Stimulated activated CD8-positive, alpha-beta memory T cell treated with anti-CD3 and anti-CD28 coated beads, Interleukin-15, amount 100 ng/mL, for 48 hours (primary cell): ENCODE measurements at places on chromosomes 13 and 19.

GRCh38 chr13:23105051-23105450 is 75.7 kb upstream of the SGCG start:
- DNase-seq = no peak

DNA sequence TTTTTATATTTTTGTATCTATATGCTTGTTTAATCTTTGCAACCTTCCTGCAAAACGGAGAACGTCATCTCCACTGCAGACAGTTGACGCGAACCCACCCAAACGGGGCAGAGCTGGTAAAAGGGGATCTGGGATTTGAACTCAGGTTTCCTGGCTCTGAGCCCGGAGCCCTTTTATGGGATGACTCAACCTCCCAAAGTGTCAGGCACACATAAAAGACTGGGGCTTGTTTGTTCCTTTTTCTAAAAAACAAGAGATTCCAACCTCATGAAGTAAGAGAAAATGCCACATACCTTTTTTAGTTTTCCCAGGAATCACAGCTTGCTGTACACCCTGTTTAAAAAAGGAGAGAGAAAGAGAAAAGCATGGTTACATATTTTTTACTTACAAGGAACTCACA is 78.9 kb downstream of the GADD45B start:
- DNase-seq = no peak

DNA sequence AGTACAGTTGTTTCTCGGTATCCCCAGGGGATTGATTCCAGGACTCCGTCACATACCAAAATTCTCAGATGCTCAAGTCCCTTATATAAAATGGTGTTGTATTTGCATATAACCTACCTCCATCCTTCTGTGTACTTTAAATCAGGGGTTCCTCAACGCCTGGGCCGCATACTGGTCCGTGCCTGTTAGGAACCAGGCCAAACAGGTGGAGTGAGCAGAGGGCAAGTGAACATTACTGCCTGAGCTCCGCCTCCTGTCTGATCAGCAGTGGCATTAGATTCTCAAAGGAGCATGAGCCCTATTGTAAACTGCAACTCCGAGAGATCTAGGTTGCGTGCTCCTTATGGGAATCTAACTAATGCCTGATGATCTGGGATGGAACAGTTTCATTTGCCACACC is 42.2 kb upstream of the KCTD4 start:
- no peak for DNase-seq

DNA sequence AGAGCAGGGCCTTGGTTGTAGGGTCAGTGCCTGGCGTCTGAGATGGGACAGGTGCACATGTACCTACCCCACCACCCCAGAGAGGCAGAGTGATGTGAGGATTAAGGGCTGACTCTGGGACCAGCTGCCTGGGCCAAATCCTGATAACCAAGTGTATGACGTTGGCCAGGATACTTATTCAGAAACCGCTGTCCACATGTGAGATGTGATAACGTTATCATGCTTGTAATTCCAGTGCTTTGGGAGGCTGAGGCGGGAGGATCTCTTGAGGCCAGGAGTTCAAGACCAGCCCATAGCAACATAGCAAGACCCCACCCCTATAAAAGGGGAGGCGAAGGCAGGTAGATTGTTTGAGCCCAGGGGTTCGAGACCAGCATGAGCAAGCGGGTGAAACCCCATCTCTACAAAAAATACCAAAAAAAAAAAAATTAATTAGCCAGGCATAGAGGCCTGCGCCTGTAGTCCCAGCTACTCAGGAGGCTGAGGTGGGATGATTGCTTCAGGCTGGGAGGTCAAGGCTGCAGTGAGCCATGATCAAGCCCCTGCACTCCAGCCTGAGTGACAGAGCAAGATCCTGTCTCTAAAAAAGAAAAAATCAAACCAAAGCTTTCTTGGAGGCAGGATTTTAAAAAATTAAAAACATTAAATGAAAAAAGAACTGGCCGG is 10.0 kb downstream of the ADGRE5 start:
- DNase-seq = no peak

GRCh38 chr13:38042771-38043170 is 173.2 kb upstream of the TRPC4 start:
- DNase-seq = no peak

- no peak for DNase-seq
Observed at GRCh38 chr19:46202872-46203860, 26.4 kb upstream of the IGFL1 start.

DNA sequence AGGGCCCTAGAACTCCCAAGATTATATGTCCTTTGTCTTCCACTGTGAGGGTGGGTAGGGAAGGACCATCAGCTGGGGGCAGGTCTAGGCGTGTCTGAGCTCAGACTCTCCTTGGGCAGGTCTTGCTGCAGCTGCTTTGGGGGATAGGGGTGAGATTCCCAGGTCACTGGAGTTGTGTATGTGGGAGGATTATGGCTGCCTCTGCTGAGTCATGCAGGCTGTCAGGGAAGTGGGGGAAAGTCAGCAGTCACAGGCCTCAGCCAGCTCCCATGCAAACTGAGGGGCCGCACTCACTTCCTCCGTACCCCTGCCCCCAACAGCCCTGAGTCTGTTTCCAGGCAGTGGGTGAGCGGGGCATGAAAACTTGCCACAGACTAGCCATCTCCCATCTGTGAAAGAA is 600.8 kb downstream of the DIAPH3 start:
- no peak for DNase-seq

GRCh38 chr13:104530741-104531140 is 1464.5 kb upstream of the SLC10A2 start:
- no peak for DNase-seq

GRCh38 chr19:15235781-15236180 is 3.5 kb upstream of the EPHX3 start:
- no peak for DNase-seq

GRCh38 chr19:8655340-8655709 is 24.9 kb downstream of the NFILZ start:
- no peak for DNase-seq

DNA sequence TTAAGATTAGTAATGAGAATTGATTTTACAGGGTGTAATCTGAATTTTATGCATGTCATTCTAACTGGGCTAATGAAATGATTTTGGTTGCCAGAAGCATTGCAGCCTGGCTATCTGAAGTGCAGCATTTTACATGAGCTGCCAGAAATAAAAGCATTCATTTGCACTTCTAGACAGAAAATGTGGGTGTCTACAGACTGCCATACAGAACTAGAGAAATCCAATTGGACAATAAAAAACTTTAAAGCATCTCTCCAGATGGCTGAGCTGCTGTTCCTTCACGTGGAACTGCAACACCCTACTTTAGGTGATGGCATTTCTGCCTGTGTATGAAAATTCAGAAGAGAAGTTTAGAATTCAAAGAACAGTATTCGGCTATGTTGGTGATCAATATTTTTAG is 450.1 kb upstream of the SLITRK1 start:
- no peak for DNase-seq
